ENCODE measurements at places on chromosomes 5 and 9.
A peak's percentile ranks its signal among the peaks of the same experiment; 100 is the strongest.

DNA sequence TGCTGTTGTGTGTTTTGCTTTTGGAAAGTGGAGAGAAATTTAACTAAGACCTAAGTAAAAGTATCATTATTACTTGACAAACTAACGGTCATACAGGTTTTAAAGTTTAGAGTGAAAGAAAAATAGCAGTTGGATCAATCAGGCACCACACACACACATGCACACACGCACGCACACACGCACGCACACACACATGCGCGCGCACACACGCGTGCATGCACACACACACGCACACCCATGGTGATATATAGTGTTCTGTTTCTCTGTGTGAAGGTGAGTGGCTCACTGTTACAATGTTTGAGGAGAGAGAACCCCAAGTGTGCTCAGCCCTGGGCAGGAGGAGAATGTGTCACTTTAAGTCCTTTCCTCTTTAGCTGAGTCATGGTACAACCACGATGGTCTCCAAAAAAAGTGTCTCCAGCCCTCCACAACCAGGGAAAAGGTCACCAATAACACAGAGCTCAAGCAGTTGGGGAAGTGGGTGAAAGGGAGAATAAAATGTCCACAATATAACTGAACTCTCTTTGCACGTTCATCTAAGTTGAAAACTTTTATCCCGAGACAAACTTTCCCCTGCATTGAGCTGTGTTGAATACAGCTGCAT is 3.2 kb downstream of the ZNF366 start:
- DNase-seq: no peak

GRCh38 chr5:54176066-54176830 is 134.1 kb downstream of the ARL15 start:
- no peak for DNase-seq

GRCh38 chr5:121919046-121919445 is 42.7 kb upstream of the SRFBP1 start:
- DNase-seq: no peak

DNA sequence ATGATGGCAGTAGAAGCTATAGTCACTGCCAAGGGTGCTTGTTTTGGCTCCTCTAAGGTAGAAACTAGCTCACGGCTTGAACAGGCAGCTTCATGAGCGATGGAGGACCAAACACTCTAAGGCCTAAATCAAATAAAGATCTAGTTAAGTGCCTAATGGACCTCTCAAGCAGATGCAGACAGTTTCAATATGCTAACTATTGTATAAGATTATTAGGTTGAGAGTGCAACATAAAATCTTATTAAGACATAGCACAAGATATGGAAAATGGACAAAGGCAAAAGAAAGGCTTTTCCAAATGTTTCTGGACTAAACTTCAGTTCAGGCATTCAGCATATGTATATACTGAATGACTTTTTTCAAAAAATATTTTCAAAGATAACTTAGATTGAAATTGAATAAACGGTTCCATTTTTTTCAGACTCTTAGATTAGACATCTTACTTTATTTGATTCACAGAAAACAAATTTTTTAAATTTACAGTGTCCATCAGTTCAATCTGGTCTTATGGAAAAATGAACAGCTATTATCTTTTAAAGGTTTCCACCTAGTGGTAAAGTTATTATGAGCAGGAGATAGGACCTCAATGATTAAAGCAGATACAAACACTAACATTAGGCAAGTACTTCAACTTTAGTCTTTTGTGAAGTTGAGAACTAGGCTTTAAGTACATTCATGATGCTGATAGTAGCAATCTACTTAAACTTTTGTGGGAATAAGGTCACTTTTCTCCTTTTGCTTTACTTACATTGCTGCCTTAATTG is 1167.7 kb downstream of the MAT2B start:
- DNase-seq: peak; percentile 30

DNA sequence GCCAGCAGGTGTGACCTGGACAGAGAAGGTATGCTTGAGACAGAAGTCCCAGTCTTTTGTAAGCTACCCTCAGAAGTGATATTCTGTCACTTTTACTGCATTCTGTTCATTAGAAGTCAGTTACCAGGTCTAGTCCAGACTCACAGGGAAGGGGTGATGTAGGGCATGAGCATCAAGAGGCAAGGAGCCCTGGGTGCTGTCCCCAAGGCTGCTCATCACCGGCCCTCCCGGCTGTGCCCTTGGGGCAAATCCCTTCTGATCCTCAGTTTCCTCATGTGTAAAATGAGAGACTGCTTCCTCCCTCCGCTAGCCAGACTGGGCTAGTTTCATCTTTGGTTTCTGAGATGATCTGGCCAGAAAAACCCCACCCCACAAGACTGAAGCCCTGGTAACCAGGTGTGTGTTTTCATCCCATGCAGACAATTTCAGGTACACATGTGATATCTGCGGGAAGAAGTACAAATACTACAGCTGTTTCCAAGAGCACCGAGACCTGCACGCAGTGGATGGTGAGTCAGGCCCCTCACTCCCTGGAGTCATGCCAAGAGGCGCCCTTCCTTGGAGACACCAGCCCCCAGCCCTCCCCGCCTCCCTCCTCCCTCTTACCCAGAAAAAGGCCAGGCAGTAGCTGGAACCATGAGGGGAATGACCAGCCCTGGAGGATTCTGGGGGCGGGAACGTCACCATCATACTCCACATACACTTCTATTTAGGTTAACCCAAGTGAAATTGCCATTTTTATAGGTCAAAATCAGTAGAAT is 71.0 kb downstream of the AMBP start:
- no peak for DNase-seq

GRCh38 chr5:128199104-128199503 is 115.5 kb downstream of the SLC12A2 start:
- DNase-seq: peak; percentile 93

DNA sequence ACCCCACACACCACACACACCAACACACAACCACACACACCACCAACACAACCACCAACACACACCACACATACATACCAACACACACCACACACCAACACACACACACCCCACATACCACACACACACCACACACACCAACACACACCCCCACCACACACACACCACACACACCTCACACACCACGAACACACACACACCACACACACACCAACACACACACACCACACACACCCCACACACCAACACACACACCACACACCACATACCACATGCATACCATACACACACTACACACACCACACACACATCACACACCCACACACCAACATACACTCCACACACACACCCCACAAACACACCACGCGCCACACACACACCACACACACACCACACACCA is 171.4 kb downstream of the GOLPH3 start:
- no peak for DNase-seq
